ENCODE measurements at places on chromosomes 6 and 20.

GRCh38 chr20:14997791-14998190 is 660.4 kb upstream of the FLRT3 start:
- peak; percentile 73 for DNase-seq

DNA sequence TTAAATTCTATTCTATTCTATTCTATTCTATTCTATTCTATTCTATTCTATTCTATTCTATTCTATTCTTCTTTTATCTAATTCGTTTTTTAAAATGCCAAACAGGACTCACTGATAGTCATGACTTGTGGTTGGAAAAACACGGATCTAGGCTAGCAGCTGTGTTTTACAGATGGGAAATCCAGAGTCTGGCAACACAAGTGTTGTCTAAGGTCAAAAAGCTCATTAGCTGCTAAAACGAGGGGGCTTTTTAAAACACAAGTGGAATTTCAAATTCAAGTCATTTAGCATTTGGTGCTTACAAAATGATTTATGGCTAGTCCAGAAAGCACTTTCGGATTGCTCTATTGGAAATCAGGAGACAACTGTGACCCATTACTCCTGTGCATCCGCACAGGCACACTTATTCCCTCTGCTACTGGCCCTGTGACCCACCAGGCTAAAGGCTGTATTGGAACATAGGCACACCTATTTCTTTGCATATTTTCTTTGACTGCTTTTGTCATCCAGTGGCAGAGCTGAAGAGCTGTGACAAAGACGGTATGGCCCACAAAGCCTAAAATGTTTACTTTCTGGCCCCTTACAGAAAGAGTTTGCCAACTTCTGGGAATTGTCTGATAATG is 17.8 kb upstream of the MLIP start:
- DNase-seq: no peak

- no peak for DNase-seq
Measured at GRCh38 chr6:52285177-52286068, 881 bp upstream of the MCM3 start.

- no peak for DNase-seq
Measured at GRCh38 chr6:57137350-57137749, 34.8 kb upstream of the BAG2 start.

DNA sequence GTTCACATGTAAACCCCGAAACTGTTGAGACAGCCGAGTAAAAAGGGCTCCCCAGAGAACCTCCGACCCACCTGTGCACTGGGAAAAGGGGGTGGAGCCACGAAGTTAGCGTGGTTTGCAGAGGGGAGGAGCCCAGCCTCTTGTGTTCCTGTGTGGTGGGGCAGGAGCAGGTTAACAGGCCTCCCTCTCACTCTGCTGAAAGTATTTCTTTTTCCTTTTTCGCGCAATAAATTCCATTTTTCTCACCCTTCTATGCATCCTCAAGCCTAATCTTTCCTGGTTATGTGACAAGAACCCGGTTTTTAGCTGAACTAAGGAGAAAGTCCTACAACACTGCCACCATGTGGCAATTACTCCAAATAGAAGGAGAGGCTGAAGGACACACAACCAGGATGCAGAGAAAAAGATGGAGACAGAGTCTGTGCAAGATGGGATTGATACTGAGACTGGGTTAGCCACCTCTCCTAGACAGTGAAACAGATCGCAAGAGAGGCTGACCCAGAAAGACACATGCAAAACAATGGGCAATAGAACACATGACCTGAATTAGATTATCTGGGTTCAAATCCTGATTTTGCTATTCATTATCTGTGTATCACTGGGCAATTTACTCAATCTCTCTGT is 168.7 kb upstream of the PRSS16 start:
- peak; percentile 44 for DNase-seq

GRCh38 chr6:24251339-24251738 is 106.5 kb downstream of the DCDC2 start:
- no peak for DNase-seq

GRCh38 chr20:45589725-45590124 is 10.6 kb upstream of the WFDC8 start:
- DNase-seq: peak; percentile 35

- peak; percentile 69 for DNase-seq
Measured at GRCh38 chr6:85449818-85450759, at the start of gene NT5E. TSS of gene NT5E (plus strand) at chr6:85450083. CDS start at chr6:85450140, 57 bp downstream.

DNA sequence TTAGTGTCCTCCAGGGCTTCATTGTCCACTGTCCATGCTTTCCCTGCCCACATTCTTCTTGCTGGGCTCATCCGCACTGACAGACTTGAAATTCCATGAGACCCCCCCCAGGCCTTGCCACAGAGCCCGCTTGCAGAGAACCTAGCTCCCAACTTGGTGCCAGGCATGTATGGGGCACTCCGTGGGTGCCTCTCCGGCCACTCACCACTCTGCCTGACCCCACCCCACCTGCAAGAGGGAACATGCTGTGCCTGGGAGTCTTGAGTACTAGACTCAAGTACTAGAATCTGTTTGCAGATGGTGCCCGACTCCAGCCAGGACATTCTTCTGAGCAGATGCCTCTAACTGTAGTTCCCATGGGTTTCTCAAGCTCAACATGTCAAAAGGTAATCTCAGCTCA is 47.9 kb downstream of the TRERF1 start:
- DNase-seq: no peak

GRCh38 chr20:2219481-2220006 is 76.3 kb upstream of the TGM3 start:
- no peak for DNase-seq

GRCh38 chr6:4316867-4317400 is 181.6 kb upstream of the ECI2 start:
- peak; percentile 80 for DNase-seq
